Astrocyte of the spinal cord (primary cell): ENCODE measurements at places on chromosomes 1 and 21.

DNA sequence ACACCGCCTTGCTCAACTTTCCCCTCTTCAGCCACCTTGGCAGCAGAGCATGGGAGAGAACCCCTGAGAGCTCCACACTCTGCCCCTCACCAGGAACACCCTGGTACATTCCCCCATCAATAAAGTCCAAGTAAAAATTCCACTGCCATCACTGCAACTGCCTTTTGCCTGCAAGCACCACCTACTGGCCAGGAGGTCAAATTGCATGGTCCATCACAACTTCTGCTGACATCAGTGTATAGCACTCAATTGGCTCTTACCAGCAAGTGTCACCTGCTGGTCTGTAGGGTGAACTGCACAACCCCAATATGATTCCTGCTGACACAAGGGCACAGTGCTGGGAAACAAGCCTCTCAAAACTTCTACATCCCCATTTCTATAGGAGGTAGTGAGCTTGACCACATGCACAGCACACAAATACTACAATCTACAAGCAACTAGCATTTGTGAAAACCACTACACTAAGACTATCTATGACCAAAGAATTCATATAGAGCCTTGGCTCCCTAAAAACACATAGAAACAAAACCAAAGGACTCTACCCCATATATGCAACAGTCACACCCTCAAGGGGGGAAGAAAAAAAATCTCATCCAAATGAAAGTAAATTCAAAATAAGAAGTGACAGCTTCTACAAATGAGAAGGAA, 69.2 kb downstream of the FASLG start:
- DNase-seq: peak; percentile 13

DNA sequence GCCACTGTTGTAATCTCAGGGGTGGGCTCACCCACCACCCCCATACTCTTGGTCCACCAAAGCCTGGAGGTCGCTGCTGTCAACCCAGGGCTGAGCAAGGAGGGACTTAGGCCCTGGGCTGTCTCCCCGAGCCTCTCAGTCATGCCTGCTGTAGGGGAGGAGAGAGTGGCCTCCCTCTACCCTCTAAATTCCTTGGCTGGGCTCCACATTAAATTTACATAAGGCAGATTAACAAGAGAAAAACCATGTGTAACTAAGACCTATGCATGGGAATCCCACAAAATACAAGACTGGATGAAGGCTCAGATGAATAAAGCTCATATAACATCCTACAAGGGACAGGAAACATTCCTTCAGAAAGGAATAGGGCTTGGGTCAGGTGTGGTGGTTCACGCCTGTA, 1.8 kb upstream of the PIK3CD start:
- DNase-seq: no peak

DNA sequence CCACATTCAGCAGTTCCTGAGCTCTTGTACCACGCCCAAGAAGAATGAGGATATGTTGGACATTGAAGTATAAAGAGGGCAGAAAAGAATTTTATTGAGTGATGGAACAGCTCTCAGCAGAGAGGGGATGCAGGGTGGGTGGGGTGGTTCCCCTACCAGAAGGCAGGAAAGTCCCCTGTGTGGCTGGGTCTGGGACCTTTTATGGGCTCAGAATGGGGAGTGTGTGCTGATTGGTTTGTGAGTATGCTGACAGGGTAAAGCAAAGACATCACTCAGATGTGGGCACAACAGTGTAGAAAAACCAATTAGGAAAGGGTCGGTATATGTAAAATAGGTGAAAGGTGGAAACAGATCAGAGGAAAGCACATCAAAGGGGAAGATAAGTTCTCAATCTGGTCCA, 62.2 kb downstream of the SGIP1 start:
- DNase-seq: no peak

GRCh38 chr1:209277662-209278061, 305.9 kb upstream of the CAMK1G start:
- no peak for DNase-seq

GRCh38 chr1:43284546-43285110, 753 bp downstream of the C1orf210 start:
- no peak for DNase-seq

DNA sequence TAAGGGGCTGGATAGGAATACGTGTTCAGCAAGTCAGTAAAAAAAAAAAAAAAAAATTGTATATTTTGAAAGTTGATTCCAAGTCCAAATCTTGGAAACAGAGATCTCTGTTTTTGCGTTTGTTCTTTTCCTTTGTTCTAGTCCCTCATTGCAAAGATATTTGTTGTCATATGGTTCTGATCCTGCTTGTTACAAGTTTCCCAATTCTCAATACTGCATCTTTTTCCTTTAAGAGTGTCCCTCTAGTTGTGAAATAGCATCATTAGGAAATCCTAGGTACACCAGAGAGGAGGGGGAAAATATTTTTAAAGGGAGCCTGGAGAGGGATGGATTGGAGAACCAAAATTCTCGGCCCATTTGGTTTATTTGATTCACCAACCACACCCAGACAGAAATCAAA, 152.2 kb upstream of the C1orf105 start:
- DNase-seq: no peak

GRCh38 chr1:228314658-228315483, 91.8 kb downstream of the TRIM11 start:
- DNase-seq: no peak

GRCh38 chr21:20013851-20014250, 984.4 kb upstream of the NCAM2 start:
- DNase-seq: no peak

- no peak for DNase-seq
These were observed 54.9 kb downstream of the KLHDC7A start for GRCh38 chr1:18535391-18536210.

GRCh38 chr1:16235944-16236510, 956 bp downstream of the CPLANE2 start:
- DNase-seq: peak; percentile 22

- DNase-seq: no peak
These were observed at the start of gene WNT2B for GRCh38 chr1:112508278-112509004. WNT2B (plus strand) TSS chr1:112508965; CDS start chr1:112509263, 298 bp downstream.

GRCh38 chr1:156767879-156768604, 707 bp downstream of the PRCC start:
- DNase-seq: no peak

DNA sequence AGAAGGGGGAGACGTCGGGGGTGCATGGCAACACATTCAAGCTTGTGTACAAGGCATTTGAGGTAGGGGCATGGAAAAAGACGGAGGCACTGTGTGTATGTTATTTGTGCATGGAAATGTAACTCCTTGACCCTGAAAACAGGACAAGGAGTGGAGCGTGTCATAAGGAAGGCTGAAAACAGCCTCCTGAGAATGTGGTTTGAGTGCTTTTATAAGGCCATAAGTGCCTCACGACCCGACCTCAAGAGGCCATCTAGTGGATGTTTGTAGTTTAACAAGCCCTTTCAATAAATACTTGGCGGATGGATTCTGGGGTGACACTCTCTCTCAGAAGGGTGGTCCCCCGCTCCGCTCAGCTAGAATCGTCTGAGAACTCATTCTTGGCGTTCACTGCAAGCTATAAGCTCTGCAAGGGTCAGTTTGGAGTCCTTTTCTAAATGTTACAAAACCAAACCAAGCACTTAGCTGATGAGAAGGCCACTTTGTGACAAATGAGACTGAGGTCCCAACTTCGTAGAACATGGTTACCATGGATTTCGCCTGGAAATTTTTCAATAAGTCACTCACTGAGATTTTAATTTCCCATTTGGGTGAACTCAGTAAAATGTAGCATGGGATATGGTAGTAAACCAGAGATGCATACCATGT, 38.8 kb upstream of the CLCA4 start:
- peak; percentile 43 for DNase-seq

- DNase-seq: no peak
These were observed 25.9 kb downstream of the UBE2U start for GRCh38 chr1:64229307-64229706.

DNA sequence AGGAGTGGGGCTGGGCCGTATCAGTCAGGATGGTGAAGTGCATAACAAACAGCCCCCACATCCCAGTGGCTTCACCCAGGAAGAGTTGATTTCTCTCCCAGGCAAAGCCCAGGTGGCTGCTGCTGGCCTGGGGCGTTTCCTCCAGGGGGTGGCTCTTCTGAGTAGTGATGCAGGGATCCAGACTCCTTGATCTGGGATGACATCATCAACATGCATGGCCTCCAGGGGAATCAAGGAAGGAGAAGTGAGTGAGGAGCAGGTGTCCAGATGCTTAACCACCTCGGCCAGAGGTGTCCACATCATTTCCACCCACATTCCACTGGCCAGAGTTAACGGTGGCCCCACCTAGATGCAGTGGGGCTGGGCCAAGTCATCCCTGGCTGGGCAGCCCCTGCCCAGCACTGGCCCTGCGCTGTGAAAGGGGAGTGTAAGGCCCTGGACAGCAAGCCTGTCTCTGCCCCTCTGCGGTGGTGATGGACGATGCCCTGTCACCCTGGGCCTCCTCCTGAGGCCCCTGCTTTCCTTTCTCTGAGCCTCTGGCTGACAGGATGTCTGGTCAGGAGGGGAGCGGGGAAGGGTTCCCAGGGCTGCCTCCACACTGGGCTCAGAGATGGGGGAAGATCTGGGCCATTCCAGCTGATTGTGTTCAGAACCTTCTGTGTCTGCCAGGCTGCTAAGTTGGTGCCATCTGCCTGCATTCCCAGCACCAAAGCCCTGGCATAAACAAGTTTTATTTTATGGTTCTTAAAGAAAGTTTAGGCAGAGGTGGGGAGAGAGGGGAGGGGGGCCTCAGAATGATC, 598.2 kb downstream of the MATN1 start:
- DNase-seq: no peak

GRCh38 chr1:150963321-150964163, 11.1 kb downstream of the CERS2 start:
- DNase-seq: no peak

- no peak for DNase-seq
These were observed 39.7 kb downstream of the ANKRD13C start for GRCh38 chr1:70314706-70315304.

DNA sequence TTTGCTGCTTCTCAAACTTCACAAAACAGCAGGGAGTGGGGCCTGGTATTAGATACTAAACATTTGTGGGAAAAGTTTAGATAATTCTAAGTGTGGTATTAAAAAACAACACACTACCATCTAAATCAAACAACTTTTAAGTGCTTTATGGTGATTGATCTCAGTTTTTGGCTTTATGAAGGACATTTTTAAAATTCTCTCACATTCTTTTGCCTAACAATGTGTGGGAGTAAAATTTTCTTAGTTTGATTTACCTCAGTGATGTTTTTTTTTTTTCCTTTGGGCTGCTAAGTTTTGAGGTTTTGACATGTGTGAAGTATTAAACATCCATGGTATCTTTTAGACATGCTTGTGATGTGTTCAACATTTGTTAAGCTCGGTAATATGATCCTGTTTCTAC, 116.2 kb downstream of the DISP1 start:
- DNase-seq: peak; percentile 27

DNA sequence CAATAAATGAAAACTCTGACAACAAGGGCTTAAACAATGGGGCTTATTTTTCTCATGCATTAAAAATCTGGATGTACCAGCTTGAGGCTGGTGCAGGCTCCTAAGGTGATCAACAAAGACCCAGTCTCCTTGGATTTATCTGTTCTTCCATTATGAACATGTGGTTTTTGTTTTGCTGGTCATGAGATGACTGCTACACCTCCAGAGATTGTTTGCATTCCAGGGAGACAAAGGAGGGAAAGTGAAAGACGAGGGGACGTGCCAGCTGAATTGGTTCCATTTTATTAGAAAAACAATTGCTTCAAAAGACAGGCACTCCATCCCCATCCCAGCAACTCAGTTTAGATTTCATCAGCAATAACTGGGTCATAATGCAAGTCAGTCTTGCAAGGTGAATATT, 90.9 kb upstream of the KCNK1 start:
- no peak for DNase-seq

GRCh38 chr1:224434691-224435317, at the start of gene WDR26:
WDR26 (minus strand) TSS chr1:224434797.
- peak; percentile 74 for DNase-seq

GRCh38 chr21:36668713-36669112, 30.2 kb upstream of the SIM2 start:
- DNase-seq: no peak

DNA sequence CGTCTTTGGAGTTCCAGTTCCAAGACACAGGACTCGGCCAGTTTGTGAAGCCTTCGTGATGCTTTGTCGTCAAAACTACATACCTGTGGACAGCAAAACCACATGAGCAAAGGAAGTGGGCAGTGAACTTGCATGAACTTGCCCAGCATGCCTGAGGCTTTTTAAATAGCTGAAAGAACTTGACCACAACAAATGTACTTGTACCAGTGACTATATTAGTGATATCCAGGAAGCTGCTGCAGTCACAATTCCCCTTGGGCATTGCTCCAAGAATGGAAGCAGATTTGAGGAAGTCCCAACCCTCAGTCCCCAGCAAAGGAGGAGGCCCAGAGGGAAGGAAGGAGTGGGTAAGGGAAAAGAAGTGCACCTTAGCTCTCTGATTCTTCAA, 2.6 kb downstream of the FUCA1 start:
- DNase-seq: peak; percentile 88

- peak; percentile 85 for DNase-seq
These were observed 8.3 kb upstream of the COL16A1 start for GRCh38 chr1:31712068-31712467.

DNA sequence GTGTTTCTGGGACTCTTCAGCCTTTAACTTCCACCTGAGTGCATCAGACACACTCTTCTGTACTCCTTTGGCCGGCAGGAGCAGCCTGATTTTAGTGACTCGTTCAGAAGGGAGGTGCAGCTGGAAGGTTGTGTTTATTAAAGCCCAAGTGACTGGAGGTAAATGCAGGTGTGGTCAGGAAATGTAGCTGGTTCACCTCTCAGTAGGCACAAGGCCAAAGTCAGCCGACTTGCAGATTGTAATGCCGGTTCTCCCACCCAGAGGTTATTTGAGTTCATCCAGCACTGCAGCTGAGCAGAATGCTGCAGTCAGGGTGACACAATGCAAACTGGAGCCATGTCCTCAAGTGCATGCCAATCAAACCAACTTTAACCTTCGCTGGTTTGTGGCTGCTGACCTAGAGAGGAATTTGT, 91.5 kb downstream of the SPATA46 start:
- no peak for DNase-seq

DNA sequence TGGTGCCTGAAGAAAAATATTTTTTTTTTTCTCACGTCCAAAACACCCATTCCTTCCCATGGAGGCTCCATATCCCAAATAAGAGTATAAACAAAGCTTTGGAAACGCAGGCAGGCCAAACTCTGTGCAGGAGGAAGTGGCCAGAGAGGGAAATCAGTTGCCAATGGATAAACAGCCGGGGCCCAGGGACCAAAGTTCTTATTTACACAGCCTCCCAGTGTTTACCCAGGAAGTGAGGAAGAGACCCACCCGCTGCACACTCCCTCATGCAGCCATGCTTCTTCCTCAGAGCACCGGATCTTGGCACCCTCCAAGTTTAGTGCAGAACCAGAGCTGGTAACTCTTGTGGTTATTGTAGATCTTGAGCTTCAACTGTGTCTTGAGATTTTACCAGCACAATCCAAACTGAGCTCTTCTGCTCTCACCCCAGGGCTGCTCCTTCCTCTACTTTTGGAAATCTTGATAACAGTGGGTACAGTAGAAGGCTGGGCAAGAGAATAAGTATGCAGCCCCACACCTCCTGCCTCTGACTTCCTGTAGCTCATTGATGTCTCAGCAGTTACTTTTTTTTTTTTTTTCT, 14.2 kb downstream of the MARCKSL1 start:
- no peak for DNase-seq

- DNase-seq: no peak
These were observed 223.6 kb upstream of the POU3F1 start for GRCh38 chr1:38269923-38270848.

GRCh38 chr1:228514421-228514820, 27.2 kb downstream of the RNF187 start:
- no peak for DNase-seq
